ENCODE measurements at places on chromosomes 11 and 22.

DNA sequence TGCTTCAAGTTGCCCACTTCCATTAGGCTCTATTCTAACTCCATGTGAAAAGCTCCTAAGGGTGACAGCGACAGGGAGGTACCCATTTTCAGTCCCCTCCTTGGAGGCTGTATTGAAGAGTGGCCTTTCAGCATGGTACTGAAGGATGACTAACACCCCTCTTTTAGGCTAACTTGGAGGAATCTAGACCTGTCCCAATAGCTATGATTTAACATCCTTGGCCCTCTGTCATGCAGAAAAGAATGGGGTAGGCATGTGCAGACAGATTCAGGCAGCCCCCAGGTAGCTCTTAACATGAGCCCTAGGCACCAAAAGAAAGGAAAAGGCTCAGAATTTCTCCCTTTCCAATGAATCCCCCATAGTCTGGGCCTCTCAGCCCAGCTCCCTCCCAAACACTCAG is 89.3 kb upstream of the AMOTL1 start:
- no peak for DNase-seq

DNA sequence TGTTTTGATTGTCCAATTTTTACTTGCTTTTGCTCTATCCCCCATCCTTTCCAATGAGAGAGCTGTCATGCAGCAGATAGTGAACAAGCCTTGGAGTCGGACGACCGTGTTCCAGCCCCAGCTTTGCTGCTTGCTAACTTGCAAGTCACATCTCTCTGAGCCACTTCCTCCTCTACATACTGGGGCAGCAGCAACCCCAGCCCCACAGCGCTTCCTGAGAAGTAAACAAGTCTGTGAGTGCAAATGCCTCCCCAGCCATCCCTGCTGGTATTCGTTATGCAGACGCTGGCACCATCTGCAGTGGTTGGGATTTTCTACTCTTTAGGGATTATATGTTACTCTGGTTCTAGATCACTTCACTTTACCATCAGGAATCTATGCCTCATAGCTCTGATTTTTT is 35.0 kb downstream of the TPBGL start:
- DNase-seq = peak; percentile 38

DNA sequence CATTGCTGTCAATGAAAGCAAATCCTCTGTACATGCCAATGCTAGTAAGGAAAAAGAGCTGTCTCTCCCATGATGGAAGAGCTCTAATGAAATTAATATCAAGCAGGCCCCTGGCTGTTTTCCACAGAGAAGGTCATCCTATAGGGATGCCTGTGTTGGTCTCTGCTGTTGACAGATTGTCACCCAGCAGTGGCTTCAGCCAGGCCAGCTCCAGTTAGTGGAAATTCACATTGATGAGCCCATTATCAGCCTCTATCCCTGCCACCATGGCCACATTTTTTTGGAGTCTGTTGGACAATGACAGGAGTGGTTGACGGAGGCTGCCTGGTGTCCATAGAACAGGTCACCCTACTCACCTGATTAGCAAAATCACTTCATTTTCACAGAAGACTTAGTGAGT is 104.3 kb downstream of the GGTLC2 start:
- no peak for DNase-seq

GRCh38 chr11:116535994-116536393 is 236.8 kb downstream of the BUD13 start:
- no peak for DNase-seq

DNA sequence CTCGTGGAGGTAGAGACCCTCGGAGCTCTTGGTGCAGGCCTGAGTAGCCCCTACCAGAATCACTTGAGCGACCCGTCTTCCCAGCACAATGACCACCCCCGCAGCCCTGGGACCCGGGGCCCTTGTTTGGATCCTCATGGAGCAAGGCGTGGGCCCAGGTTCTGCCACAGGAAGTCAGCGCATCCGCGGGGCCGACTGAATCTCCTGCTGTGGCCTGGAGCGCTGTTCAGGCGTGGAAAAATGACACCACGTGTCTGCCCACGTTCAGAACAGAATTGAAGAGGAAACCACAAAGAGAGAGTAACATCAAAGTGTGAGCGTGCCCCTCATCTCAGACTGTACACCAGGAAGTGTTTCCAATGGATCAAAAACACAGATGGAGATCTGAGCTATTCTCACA is 1479.2 kb downstream of the TBC1D22A start:
- DNase-seq = no peak

DNA sequence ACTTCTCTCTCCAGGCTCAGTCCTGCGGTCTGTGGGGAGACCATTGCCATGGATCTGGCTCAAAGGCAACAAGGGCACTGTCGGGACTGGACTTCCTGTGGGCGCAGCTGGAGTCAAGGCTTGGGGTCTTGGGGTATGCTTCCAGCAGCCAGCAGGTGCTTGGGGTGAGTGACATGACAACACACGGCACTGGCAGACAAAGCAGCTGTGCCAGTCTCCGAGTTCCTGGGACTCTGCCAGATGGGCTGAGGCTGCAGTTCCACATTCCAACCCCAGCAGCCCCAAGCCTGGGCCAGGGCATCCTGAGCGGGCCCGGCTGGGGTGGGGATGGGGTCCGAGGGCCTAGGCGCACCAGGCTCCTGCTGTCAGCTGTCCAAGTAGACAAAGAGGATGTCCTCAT is 12.3 kb downstream of the GUCD1 start:
- no peak for DNase-seq

- DNase-seq = no peak
Observed at GRCh38 chr11:3816673-3817072, 8.3 kb downstream of the PGAP2 start.
